ENCODE measurements at places on chromosomes 2 and 18.

GRCh38 chr18:78758496-78758895 is 221.1 kb upstream of the SALL3 start:
- DNase-seq: no peak

DNA sequence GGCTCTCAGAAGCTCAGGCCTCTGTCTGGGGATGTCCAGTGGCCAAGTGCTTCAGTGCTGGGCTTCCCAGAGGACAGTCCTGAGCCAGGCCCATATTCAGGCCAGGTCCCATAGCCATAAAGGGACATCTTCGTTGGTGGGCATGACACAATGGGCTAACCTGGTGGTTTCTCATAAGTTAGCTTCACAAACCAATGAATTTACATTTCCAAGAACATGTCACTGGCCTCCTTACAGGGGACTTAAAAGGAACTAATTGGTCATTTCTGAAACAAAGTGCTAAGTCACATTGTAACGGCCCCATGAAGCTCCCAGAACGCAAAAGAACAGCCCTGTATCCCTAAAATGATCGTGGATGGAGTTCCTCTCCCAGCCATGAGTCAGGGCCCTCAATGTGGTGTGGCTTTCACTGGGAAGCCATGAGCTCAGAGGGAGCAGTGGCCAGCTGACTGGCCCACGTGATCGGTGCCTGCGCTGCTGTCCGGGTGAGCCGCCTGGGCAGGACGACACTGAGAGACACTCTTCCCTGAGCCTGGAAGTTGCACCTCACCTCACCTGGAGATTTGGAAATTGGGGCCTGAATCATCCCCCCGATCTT is 163.7 kb upstream of the APCDD1 start:
- DNase-seq: peak; percentile 37

DNA sequence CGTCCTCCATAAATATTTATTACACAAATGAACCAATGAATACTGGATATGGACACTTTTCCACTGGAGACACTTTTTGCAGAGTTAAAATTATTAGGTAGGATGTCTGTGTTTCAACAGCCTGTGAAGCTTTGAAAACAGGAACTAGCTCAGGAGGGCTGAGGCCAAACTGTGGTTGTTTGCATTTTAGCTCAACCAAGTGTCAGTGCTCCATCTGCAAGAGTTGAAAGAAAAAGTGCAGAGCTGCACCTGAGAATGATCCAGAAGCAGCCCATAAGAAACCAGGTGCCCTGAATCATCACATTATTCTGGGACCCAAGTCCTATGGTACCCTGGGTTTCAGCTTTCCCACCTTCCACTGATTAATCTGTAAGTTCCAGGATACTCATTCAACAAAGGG is 180.4 kb downstream of the TRIB2 start:
- DNase-seq: no peak

DNA sequence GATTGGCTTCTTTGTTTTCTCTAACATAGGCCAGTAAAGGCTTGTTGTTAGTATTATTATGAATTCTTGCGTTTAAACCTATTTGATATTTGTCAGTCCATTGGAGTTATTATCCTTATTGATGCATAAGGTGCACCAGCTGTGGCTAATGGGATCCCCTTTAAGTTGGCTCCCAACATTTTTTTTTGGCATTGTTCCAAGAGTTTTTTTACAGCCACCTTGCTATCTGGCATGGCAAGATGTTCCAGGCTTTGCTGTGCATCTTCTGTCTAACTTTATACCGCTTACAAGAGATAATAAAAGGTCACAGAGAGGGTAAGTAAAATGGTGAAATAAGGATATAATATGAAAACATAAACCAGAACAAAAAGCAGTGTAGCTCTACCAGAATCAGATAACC is 157.5 kb upstream of the TACR1 start:
- DNase-seq: no peak

DNA sequence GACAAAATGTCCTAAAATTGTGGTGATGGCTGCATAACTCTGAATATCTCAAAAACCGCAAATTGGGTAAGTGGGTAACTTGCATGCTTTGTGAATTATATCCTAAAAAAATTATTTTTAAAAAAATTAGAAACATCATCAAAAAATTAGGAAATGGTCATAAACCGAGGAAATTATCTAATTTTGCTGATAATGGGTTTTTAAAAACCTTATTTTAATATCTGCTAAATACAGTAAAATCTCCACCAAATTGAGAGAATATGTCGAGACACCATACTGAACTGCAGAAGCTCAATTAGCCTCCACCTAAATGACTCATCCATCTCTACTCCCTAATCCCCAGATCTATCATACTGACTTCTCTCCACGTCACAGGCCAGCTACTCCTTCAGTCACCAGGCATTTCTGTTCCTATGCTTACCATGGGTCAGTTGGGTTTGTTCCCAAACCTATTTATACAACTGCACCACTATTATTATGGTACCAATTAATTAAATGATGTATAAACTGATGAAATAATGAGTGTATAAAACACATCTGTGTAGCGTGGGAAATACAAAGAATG is 36.1 kb downstream of the SPIRE1 start:
- DNase-seq: no peak

DNA sequence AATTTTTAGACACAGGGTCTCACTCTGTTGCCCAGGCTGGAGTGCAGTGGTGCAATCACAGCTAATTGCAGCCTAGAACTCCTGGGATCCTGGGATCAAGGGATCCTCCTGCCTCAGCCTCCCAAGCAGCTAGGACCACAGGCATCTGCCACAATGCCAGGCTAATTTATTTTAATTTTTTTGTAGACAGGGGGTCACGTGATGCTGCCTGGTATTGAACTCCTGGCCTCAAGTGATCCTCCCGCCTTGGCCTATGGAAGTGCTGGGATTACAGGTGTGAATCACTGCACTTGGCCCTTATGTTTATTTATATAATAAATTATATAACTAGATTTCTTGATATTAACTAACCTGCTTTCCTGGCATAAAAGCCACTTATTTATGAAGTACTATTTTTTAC is 1081.7 kb upstream of the FANCL start:
- DNase-seq: no peak

DNA sequence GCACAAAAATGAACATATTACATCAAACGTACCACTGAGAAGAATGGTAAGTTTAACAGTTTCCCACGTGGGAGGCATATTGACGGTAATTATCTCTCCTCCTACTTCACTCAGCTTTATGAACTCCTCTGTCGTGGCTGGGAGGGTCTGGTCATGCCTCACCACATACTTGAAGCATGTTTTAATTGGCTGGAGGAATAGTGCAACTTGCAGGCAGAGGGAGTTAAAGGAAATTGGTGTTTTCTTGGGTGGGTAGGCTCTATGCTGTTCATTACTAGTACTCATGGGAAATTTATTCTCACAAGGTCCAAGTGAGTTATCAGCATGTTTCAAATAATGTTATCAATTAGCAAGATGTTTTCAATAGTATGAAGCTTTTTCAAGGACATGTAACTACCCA is 767.0 kb downstream of the PLCL1 start:
- DNase-seq: no peak

GRCh38 chr2:10405448-10405847 is 42.7 kb downstream of the ODC1 start:
- peak; percentile 69 for DNase-seq
